ENCODE measurements at places on chromosomes 11 and 22.

GRCh38 chr22:23305922-23306374, 125.6 kb downstream of the BCR start:
- no peak for DNase-seq

DNA sequence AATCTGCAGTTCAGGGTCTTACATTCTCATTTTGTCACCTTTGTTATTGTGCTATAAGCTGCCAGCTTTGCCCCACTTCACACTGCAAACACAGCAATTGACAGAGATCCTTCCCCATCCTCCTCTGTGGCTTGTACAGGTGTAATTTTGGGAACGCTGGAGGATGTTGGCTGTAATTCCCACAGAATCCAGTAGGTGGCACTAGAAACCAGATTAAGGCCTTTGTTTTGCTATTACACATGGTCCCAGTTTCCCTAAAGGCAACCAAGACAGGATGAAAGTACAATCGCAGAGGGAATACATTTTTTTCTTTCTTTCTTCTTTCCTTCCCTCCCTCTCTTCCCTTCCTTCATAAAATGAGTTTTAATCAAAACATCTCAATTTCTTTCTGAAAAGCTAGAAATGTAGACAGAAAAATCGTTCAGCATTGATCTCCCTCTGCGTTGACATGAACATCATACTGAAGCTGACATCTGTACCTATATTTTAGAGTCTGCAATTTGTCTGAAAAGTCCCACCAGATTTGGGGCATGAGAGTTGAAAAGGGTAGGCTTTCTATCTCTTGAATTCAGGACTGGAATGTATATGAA, 21.3 kb upstream of the NELL1 start:
- no peak for DNase-seq

- DNase-seq, result no peak
These were observed 139.8 kb upstream of the CEP126 start for GRCh38 chr11:101775033-101775432.

- no peak for DNase-seq
These were observed 25.0 kb upstream of the RPS13 start for GRCh38 chr11:17102462-17102861.

DNA sequence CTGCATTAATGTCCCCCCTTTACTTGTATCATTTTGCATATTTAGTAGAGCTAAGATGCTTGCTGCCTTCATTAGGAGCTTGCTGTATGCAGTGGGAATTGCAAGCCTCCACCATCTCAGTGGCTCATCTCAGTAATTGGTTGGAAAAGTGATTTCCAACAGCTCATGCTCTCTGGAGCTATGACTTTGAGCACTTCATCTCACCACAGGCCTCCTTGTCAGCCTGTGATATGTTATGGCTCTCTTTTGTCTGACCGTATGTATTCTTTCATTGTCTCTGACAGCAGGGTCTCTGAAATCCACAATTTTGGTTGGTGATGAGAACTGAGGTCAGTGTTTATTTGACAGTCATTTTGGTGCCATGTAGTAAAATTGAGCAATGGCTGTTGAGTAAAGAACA, 345.1 kb downstream of the FAT3 start:
- no peak for DNase-seq

DNA sequence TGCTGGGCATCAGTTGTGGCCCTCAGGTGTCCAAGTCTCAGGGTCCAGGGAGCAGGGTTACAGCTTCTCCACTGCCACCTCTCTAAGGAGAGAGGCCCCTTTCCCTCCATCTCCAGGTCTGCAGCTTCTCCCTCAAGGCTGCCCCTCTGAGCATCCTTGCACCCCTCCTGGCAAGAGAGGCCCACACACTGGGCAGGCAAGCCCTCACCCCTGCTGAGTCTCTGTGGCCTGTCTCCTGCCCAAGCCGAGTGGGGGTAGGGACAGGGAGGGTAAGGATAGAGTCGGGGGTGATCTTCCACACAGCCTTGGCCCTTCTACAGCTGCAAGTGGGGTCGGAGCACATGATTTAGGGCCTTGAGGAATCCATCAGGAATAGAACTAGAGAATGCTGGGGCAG, 76.6 kb downstream of the ST3GAL4 start:
- no peak for DNase-seq

DNA sequence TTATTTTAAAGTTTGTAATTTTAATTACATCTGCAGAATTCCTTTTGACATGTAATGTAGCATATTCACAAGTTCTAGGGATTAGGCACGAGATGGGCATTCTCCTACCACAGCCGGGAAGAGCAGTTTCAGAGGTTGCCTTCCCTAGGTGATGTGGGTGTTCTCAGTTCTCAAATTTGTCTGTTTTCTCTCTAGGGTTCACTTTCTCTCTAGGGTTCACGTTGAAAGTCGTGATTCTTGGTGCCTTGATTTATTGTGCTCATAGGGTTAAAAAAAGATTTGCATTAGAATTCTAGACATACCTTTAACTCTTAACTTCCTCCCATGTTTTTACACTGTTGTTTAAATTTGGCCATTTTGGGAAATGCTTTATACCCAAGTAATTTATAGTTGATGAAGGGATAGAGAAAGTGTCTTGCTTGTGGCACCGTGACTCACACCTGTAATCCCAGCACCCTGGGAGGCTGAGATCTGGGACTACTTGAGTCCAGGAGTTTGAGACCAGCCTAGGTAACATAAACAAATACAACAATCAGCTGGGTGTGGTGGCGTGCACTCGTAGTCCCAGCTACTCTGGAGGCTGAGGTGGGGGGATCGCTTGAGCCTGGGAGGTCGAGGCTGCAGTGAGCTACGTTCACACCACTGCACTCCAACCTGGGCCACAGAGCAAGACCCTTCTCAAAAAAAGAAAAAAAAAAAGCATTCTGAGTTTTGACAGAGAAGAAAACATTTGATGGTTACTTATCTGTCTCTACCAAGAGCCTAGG, 3.6 kb downstream of the MED15 start:
- DNase-seq, result no peak

GRCh38 chr11:110490886-110491285, 61.1 kb downstream of the FDX1 start:
- DNase-seq, result no peak

Data from activated naive CD4-positive, alpha-beta T cell (primary cell).